IPS DF 6.9 (cell line): ENCODE measurements at places on chromosomes 2 and 18.

- DNase-seq, result no peak
- H3K27me3 ChIP-seq, result no peaks in the 10 kb centered on the region
- no peak overlapping the region for H3K4me3 ChIP-seq
- no peaks in the 10 kb centered on the region for H3K4me1 ChIP-seq
These were observed 1238.4 kb upstream of the NXPH2 start for GRCh38 chr2:140018541-140018940.

DNA sequence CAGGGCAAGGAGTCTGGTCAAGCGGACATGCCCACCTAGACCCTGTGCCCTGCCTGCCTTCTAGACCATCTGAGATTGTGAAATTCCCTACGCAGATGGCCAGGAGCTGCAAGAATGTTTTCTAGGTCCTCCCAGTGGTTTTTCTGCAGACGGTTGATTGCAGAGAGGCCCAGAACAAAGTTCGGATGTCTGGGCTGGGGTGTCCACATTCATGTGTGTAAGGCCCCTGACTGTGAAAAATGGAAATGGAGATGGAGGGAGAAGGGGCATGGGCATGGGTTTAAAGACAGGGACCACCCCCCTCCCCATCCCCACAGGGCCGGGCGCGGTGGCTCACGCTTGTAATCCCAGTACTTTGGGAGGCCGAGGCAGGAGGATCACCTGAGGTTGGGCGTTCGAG is 11.8 kb downstream of the ARHGAP25 start:
- no peak for DNase-seq
- H3K27me3 ChIP-seq, result no peaks in the 10 kb centered on the region
- no peak overlapping the region for H3K4me3 ChIP-seq
- H3K36me3 ChIP-seq, result no peaks in the 10 kb centered on the region
- no peak overlapping the region for H3K27ac ChIP-seq

DNA sequence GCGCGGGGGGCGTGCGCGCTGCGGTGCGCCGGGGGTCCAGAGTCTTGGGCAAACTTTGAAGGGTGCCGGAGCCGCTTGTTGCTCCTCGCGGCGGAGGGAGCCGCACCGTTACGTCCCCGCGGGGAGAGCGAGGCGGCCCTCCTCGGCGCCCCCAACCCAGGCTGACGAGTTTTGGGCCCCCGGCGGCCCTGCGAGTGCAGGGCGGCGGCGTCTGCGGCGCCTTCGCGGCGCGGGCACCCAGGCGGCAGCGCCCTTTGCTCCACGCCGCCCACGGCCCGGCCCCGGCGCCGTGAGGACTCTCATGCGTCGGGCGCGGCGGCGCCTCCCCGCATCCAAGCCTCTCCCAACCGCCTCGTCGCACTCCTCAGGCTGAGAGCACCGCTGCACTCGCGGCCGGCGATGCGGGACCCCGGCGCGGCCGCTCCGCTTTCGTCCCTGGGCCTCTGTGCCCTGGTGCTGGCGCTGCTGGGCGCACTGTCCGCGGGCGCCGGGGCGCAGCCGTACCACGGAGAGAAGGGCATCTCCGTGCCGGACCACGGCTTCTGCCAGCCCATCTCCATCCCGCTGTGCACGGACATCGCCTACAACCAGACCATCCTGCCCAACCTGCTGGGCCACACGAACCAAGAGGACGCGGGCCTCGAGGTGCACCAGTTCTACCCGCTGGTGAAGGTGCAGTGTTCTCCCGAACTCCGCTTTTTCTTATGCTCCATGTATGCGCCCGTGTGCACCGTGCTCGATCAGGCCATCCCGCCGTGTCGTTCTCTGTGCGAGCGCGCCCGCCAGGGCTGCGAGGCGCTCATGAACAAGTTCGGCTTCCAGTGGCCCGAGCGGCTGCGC is 814 bp downstream of the FZD7 start:
- DNase-seq, result no peak
- peaks cover 15% of the 10 kb centered on the region for H3K36me3 ChIP-seq
- H3K27ac ChIP-seq, result no peak overlapping the region
- peak overlapping the region; percentile 73 for H3K4me3 ChIP-seq
- H3K27me3 ChIP-seq, result no peaks in the 10 kb centered on the region
- peaks cover 2% of the 10 kb centered on the region; the same call in 1 of the 2 replicates for H3K4me1 ChIP-seq

DNA sequence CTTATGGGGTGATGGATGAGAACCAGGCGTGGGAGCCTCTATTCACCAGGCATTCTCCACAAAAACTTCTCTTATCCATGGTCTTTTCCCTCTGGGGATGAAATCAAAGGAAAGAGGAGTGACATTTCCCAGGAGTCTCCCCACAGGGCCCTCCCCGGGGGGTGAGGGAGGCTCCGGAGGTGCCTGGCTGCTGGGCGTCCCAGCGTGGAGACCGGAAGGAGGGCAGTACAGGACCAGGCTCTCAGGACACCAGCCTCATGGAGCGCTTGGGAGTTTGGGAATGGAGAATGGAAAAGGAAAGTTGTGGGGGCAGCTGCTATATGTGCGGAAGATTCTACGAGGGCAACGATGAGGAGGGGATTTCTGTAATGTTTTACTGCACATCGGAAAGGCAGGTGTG is 22.1 kb downstream of the CIB4 start:
- H3K4me3 ChIP-seq, result no peak overlapping the region
- H3K36me3 ChIP-seq, result no peaks in the 10 kb centered on the region
- H3K27ac ChIP-seq, result no peak overlapping the region

GRCh38 chr2:211812587-211812986 is 726.0 kb downstream of the ERBB4 start:
- DNase-seq, result no peak
- no peaks in the 10 kb centered on the region for H3K27me3 ChIP-seq
- no peaks in the 10 kb centered on the region for H3K36me3 ChIP-seq
- no peak overlapping the region for H3K27ac ChIP-seq
- no peaks in the 10 kb centered on the region for H3K4me1 ChIP-seq

DNA sequence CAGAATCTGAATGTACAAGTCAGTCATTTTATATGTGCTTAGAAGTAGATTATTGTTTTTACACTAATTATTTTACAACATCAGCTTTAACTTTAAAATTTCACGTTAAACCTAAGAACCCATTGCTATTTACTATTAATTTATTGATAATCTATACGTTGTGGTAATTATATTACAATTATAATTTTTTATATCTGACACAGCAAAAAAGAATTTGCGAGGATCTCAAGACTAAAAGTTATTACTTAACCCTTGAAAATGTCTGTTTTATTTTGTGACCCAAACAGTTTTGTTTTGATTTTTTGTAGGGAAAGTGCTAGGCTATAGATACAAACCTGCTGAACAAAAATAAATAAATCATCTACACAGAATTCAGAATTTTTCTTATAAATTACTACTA is 30.3 kb downstream of the BAZ2B start:
- H3K36me3 ChIP-seq, result no peaks in the 10 kb centered on the region
- no peak overlapping the region for H3K27ac ChIP-seq
- DNase-seq, result no peak
- no peak overlapping the region for H3K4me3 ChIP-seq

DNA sequence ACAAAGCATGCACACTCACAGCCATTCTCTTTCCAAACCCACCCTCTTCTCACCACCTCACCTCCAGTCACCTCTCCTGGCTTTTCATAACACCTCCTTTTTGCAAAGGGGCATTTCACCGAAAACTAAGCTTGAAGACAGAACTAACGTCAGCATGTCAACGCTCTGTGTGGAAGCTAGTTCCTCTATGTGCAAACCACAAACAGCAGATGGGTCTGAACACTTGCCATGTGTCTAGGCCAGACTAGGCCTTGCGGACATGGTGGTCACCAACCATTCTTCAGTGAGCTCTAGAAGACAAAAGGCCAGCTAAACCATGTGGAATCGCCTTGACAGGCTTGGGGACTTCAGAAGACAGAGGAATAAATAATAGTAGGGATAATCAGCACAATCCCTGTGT is 148.5 kb downstream of the TXNL1 start:
- no peak overlapping the region for H3K4me3 ChIP-seq
- DNase-seq, result no peak
- H3K27ac ChIP-seq, result no peak overlapping the region
- no peaks in the 10 kb centered on the region for H3K27me3 ChIP-seq

DNA sequence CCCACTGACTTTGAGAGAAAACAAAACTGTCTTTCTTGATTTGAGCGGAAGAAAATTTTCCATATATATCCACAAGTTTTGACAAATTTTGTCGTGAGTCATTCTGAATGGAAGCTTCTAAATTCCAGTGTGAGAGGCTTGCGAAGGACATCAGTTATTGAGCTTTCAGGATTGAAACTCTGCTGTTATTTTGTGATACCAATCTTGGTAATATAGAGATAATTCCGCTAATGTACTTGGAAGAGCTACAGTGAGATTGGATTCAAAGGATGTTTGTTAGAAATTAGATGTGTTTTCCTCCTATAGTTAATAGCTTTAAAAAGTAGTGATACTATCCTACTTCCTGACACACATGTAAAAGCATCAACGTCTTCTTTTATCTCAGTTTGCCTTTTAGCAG is 61.4 kb downstream of the RBM43 start:
- H3K4me3 ChIP-seq, result no peak overlapping the region
- H3K4me1 ChIP-seq, result no peaks in the 10 kb centered on the region
- no peak for DNase-seq
- H3K27me3 ChIP-seq, result peaks cover 2% of the 10 kb centered on the region; the same call in 1 of the 2 replicates
- H3K36me3 ChIP-seq, result no peaks in the 10 kb centered on the region

- no peak overlapping the region for H3K27ac ChIP-seq
- H3K27me3 ChIP-seq, result no peaks in the 10 kb centered on the region
- no peaks in the 10 kb centered on the region; the same call in 1 of the 2 replicates for H3K36me3 ChIP-seq
- H3K4me3 ChIP-seq, result no peak overlapping the region
These were observed 116.6 kb downstream of the GLI2 start for GRCh38 chr2:120852200-120852815.

- H3K27ac ChIP-seq, result no peak overlapping the region
- peaks cover 7% of the 10 kb centered on the region for H3K4me1 ChIP-seq
- H3K36me3 ChIP-seq, result no peaks in the 10 kb centered on the region
- H3K27me3 ChIP-seq, result no peaks in the 10 kb centered on the region
- no peak for DNase-seq
- no peak overlapping the region for H3K4me3 ChIP-seq
These were observed 153.4 kb downstream of the MBP start for GRCh38 chr18:76979111-76979751.

- no peak overlapping the region for H3K27ac ChIP-seq
- no peak overlapping the region for H3K4me3 ChIP-seq
- no peaks in the 10 kb centered on the region for H3K36me3 ChIP-seq
- no peaks in the 10 kb centered on the region for H3K27me3 ChIP-seq
- H3K4me1 ChIP-seq, result no peaks in the 10 kb centered on the region
These were observed 144.7 kb downstream of the CAPN13 start for GRCh38 chr2:30662268-30663131.

DNA sequence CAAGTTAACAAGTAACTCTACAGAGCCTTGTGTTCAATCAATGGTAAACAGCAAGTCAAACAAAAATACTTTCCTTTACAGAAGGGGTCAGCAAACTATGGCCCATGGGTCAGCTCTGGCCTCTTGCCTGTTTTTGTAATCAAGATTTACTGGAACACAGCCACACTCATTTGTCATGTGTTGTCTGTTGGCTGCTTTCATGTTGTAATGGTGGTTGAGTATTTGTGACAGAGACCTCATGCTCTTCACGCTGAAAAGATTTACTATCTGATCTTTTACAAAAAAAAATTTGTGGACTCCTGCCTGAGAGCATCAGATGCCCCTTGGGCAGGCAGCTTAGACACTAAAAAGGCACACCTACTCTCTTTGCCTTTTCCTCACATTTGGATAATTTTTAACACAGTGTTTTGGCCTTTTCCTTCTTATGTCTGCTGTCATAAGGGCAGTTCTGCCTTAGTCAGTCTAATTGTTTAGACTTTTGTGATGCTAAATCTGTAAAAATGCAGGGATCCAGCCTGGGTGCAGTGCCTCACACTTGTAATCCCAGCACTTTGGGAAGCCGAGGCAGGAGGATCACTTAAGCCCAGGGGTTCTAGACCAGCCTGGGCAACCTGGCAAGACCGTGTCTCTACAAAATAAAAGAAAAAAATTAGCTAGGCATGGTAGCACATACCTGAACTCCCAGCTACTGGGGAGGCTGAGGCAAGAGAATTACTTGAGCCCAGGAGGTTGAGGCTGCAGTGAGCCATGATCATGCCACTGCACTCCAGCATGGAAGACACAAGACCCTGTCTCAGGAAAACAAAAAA is 18.3 kb downstream of the IL1B start:
- H3K36me3 ChIP-seq, result no peaks in the 10 kb centered on the region
- H3K4me1 ChIP-seq, result peaks cover 5% of the 10 kb centered on the region
- no peak overlapping the region for H3K27ac ChIP-seq
- H3K27me3 ChIP-seq, result no peaks in the 10 kb centered on the region
- DNase-seq, result no peak

GRCh38 chr2:42147641-42148274 is 21.4 kb upstream of the EML4 start:
- no peak overlapping the region for H3K4me3 ChIP-seq
- H3K36me3 ChIP-seq, result no peaks in the 10 kb centered on the region
- no peak for DNase-seq
- H3K4me1 ChIP-seq, result peaks cover 1% of the 10 kb centered on the region; the same call in 1 of the 2 replicates

DNA sequence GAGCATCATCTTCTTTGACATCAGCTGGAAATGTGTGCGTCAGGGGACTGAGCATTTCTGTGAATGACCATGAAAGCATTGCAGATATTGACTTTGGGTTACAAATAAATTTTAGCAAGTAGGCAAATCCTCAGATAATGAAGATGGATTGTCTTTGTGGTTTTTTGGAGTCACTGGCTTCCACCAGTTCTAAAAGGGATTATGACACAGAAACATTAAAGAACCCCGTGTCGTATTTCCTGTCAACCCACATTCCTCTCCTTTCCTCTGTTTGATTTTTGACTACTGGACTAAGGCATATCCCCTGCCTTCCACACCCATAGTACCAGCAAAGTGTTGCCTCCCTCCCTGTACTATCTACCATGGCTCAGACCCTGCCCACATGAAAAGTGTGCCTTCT is 268.1 kb downstream of the MYO3B start:
- H3K27ac ChIP-seq, result no peak overlapping the region
- no peaks in the 10 kb centered on the region for H3K36me3 ChIP-seq

DNA sequence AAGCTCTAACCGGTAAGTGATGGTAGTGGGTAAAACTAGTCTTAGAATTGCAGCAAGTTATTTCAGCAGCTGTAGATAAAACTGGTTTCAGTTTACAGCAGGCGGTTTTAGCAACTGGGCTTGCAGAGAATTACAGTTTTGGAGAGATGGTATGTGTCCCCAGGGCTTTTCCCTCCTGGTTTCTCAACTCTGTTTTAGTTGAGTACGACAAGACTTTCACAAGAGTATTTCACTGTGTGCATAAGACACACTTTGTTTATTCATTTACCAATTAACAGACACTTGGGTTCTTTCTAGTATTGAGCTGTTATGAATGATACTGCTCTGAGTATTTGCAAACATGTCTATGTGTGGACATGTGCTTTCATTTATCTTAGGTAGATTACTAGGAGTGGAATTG is 65.6 kb upstream of the RFX8 start:
- no peak for DNase-seq
- H3K4me1 ChIP-seq, result no peaks in the 10 kb centered on the region
- H3K36me3 ChIP-seq, result no peaks in the 10 kb centered on the region

DNA sequence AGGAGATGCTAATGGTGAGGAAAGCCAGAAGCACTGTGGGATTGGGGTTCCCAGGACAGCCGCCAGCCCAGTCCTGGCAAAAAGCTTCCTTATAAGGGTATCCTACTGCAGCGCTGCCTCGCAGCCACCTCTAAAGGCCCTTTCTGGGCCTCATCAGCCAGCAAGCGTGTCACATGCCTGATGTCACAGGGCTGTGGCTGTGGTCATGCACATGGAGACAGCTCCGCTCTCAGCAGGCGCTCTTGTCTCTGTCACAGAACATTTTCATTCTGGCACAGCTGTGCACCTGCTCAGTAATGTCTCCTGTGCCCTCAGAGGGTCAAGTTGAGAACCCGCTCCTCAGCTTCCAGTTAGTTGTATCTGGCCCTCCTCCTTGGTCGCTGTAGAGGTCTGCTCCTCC is 17.7 kb upstream of the MAL start:
- H3K27ac ChIP-seq, result no peak overlapping the region
- no peaks in the 10 kb centered on the region for H3K27me3 ChIP-seq
- DNase-seq, result no peak
- H3K36me3 ChIP-seq, result no peaks in the 10 kb centered on the region
- no peak overlapping the region for H3K4me3 ChIP-seq

- no peaks in the 10 kb centered on the region; the same call in 1 of the 2 replicates for H3K27me3 ChIP-seq
- no peaks in the 10 kb centered on the region for H3K36me3 ChIP-seq
These were observed 194.7 kb upstream of the GLI2 start for GRCh38 chr2:120540719-120541552.
